NCI-H187 (cell line): ENCODE measurements at places on chromosomes 7 and 10.

GRCh38 chr7:92228100-92228499 lies 17.6 kb downstream of the KRIT1 start:
- DNase-seq: no peak

DNA sequence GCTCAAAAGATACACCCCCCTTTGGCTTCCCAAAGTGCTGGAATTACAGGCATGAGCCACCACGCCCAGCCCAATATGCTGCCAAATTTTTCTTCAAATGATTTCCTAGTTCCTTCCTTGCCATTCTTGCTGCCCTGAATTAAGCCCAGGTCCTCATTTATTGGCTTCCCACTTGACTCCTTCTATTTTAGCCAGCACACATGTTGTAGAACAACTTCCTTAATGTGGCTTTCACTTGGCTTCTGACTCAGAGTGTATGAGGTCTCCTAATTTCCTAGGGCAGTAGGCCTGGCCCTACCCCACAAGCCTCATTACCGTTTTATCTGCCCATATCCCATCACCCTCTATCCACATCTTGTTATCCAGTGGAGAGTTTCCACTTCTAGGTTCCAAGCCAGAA lies 21.8 kb upstream of the HIPK2 start:
- DNase-seq: no peak

- DNase-seq: no peak
Measured at GRCh38 chr7:5393748-5394147, 29.9 kb downstream of the TNRC18 start.

DNA sequence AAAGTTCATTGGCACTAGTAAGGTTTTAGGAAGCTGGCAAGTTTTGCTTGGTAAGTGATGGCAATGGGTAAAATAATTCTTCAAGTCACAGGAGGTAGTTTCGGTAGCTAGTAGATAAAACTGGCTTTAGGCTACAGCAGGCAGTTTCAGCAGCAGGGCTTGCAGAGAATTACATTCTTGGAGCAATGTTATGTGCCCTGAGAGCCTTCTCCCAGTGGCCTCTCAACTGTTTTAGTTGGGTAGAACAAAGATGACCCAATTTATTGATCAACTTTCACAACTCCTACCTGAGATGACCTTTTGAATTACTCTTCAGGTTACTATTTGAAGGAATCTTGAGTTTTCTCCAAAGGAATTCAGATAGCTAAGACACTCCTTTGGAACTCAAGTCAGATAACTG lies 16.4 kb upstream of the NFE2L3 start:
- DNase-seq: no peak

GRCh38 chr7:158655931-158656441 lies 48.6 kb downstream of the NCAPG2 start:
- no peak for DNase-seq

DNA sequence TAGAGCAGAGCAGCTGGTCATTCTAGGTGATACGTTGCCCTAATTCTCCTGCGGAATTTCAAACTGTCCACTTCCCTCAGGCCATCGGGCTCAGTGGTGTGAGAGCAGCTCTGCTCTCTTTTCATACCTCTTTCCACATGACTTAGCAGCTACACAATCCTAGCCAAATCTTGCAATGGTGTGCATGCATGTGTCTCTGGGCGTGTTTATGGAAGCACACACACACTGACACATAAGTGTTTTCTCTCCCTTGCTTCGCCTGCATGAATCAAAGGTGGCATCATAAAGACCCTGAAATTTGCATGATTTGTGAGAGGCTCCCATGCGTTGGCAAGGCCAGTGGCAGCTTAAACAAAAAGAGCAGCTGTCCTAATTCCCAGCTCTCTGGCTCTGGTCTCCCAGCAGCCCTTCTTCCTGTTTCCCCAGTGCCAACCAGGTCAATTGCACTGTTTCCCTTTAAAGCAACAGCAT lies 1189.5 kb downstream of the GATA3 start:
- DNase-seq: no peak
